ENCODE measurements at places on chromosomes 7 and 10.

DNA sequence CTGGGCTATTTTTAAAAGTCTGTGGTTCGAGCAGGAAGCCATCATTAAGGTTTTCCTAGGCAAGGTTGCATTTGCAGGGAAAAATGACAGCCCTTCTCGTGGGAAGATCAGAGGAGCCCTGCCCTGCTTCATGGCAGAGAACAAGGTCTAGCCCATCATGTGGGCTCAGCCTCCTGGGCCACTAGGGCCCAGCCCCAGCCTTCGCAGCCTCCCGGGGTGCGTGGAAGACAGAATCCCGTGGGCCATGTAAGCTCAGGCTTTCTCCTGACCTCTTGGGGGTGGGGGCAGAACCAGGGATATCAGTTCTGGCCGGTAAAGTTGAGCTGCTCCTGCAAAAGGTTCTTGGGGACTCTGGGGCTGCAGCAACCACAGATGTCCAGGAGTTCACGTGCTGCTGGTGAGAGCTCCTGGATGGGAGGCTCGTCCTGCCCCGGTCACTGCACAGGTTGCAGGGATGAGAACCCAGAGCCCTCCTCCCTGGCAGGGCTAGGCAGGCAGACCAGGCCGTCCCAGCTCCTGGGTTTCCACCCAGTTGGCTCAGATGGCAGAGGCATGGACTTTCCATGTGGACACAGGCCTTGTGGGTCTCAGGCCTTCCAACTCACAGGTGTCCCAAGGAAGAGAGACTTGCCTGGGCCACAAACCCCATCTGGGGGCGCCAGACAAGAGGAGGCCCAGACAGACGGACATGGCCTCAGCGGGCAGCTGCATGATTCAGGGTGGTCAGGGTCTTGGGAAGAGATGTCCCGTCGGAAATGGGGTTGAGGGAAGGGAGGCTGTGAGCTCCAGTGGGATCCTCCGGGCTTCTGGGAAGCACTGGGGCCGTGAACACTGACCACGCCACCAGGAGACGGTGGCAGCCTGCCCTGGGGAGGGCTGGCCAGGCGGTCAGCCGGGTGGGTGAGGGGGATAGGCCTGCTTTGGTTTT is 126.2 kb downstream of the NEURL1 start:
- DNase-seq = no peak

DNA sequence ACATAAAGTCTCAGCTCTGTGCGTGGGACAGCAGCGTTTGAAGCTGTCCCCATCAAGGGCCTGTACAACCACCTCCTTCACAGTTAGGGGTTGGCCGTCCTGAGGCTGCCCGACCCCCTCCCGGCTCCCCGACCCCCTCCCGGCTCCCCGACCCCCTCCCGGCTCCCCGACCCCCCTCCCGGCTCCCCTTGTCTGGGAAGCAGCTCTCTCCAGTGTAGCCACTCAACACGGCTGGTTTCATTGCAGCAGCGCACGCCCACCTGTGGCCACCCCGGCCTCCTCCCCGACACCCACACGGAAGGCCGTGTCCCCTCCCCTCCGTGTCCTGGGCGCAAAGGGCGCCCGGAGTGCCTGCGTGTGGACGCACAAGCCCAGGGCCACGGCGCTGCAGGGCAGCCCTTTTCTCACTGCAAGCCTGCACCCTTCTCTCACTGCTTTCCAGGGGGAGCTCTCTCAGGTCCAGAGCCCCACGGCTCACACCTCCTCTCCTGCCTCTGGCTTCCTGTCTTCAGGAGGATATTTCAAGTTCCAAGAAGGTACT is 20.9 kb upstream of the FAM20C start:
- no peak for DNase-seq

DNA sequence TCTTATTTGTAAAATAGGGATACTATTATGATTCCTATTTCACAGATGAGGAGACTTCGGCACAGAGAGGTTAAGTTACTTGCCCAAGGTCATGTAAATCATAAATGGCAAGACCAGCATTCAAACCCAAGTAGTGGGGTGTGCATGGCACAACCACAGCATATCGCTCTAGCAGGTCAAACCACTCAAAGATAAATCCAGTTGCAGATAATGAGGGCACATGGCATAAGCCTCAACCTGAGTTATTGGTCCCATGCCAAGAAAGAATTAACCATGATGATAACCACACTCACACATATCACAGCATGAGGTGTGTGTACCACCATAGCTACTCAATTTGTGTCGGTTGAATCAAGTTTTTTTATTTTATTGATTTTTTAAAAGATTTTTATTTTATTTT is 180.5 kb downstream of the CREB5 start:
- no peak for DNase-seq

- DNase-seq = no peak
Measured at GRCh38 chr10:107689323-107689722, 524.8 kb upstream of the SORCS1 start.
